ENCODE measurements at places on chromosomes 6 and 20.

DNA sequence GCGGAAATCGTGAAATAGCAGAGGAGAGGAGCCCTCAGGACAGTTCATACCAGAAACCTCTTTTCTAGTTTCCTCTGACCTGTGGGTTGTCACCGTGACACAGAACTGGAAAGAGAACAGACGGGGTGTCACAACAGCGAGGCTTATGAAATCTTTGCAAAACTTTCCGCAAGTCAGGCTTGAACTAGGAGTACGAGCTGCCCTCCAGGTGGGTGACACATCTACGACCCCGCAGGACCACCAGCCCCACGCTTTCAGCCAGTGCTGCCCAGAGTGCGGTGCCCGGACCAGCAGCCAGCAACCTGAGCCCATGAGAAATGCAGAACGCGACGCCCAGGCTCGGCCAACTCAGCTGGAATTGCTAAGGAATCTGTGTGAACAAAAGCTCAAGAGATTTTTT, 30.8 kb downstream of the WRNIP1 start:
- no peak for DNase-seq

- no peak for DNase-seq
Observed at GRCh38 chr20:20334489-20334888, 33.4 kb upstream of the INSM1 start.

DNA sequence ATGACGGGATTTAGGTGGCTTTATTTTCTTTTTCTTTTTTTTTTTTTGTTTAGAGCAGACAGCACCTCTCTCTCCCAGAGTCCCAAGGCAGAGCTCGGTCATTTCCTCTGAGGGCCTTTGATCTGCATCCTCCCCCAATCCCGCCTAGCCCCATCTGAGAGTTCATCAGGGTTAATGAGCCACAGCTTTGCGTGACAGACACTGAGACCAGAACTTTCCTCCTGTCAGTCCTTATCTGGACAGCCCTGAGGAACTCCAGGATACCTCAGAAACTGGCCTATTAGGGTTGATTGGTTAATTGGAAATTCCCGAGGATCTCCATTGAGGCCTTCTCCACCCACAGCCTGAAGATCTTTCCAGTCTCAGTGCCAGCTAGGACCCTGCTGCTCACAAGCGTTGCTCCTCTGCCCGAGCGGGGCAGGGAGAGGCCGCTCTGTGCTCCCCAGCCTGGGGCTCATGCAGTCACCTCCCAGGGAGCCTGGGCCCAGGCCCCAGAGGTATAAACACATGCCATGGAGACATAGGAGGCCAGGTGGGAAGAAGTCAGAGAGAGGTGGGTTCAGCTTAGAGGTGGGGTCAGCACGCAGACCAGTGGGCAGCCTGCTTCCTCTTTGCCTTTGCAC, 1.4 kb upstream of the LRRN4 start:
- no peak for DNase-seq

DNA sequence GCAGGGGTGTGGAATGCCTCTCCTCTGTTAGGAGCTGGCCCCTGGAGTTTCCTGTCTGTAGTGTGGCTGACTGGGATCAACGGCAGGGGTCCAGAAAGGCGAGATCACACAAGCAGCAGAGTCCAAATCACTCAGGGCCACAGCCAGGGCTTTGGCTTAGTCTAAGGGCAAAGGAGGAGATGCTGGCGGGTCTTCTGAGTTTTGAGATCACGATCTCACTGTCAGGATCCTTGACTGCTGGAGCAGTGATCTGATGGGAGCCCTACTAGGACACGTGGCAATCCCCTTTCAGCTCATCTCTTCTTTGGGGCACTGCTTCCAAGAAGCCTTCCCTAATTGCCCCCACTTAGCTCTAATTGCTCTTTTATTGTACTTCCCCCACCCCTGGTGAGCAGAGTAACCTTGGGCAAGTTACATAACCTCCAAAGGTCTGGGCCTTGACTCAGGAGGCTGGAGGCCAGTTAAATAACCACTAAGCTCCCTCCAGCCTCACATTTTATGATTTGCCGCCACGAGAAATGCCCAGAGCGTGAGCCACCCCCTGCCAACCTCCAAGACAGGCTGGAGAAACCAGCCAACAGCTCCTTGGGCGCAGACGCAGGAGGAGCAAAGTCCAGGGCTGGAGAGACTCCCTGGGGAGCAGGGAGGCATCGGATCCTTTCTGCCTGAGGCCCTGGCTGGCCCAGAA, 12.0 kb downstream of the KCNK5 start:
- DNase-seq: no peak

GRCh38 chr6:167987396-167988153, 9.9 kb upstream of the KIF25 start:
- no peak for DNase-seq
